ENCODE measurements at places on chromosomes 2 and 18. TPM values are rescaled to one million over a fixed set of nuclear protein-coding genes. Genes with fewer than 3 reads are reported as not detected.

- H3K36me3 ChIP-seq = no peaks in the 10 kb centered on the region
- H3K4me1 ChIP-seq = no peaks in the 10 kb centered on the region
- no peaks in the 10 kb centered on the region for H3K27me3 ChIP-seq
These were observed 20.2 kb upstream of the C1QL2 start for GRCh38 chr2:119178776-119179175.

DNA sequence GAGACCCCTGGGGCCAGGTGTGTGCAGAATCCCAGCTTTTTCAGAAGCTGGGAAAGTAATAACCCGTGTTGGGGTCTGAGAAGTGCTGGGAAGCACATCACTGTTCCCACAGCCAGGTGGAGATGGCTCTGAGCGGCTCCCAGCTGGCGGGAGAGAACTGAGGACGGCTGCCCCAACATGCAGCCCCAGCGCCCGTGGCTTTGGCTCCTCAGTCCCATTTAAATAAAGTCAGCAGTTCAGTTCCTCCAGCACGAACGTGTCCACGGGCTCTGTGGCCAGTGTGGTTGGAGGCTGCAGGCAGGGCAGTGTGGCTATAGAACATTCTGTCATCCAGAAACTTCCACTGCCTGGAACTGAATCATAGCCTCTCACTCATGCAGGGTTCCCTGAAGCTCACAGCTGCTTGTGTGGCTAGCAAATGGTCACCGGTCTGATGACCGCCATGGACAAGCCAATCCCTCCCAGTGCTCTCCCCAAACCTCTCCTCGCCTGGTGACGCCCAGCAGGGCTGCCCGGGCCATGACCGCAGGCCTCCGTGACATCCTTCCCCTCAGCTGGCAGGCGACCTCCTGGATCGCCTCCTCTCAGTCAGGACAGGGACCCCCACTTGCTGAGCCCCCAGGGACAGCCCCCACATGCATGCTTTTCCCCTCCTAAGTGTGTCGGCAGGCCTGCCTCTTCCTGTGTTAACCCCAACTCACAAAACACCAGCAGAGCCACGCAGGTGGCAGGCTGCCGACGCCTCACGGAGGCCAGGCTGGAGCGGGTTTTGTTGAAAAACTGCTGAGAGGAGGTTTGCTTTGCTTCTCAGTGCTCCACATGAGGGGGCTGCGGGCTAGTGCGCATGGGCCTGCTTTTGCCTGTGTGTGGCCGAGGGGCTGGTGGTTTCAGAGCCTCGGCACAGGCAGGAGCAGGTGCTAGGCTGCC, 1.3 kb downstream of the RTP5 start:
- H3K4me1 ChIP-seq = no peaks in the 10 kb centered on the region
- no peak overlapping the region for H3K4me3 ChIP-seq
- H3K36me3 ChIP-seq = no peaks in the 10 kb centered on the region
- no peak for DNase-seq
- no peak overlapping the region for H3K27ac ChIP-seq

- H3K36me3 ChIP-seq = no peaks in the 10 kb centered on the region
- no peaks in the 10 kb centered on the region for H3K4me1 ChIP-seq
- H3K27ac ChIP-seq = no peak overlapping the region
- no peak overlapping the region for H3K4me3 ChIP-seq
These were observed 82.0 kb upstream of the SLC66A3 start for GRCh38 chr2:11073251-11073650.

- no peak overlapping the region for H3K4me3 ChIP-seq
- H3K27me3 ChIP-seq = no peaks in the 10 kb centered on the region
- H3K4me1 ChIP-seq = no peaks in the 10 kb centered on the region
- no peak for DNase-seq
These were observed 44.3 kb upstream of the AGAP1 start for GRCh38 chr2:235449568-235449967.

- no peaks in the 10 kb centered on the region for H3K27me3 ChIP-seq
- H3K27ac ChIP-seq = no peak overlapping the region
- no peak overlapping the region for H3K4me3 ChIP-seq
- H3K4me1 ChIP-seq = peaks cover 23% of the 10 kb centered on the region
- no peak for DNase-seq
- H3K36me3 ChIP-seq = no peaks in the 10 kb centered on the region
These were observed 86.7 kb downstream of the USP40 start for GRCh38 chr2:233479616-233480489.

- DNase-seq = peak; percentile 87
- peak within 1 kb of the TSS; percentile 66 for H3K4me3 ChIP-seq
- no peak within 1 kb of the TSS for H3K27ac ChIP-seq
- peaks cover 50% of the 10 kb centered on the region for H3K4me1 ChIP-seq
These were observed at the start of gene KLHL29 for GRCh38 chr2:23384551-23385343. Gene KLHL29, plus strand, starts transcription at chr2:23385179. Its CDS starts 177,018 bp downstream, at chr2:23562197.

DNA sequence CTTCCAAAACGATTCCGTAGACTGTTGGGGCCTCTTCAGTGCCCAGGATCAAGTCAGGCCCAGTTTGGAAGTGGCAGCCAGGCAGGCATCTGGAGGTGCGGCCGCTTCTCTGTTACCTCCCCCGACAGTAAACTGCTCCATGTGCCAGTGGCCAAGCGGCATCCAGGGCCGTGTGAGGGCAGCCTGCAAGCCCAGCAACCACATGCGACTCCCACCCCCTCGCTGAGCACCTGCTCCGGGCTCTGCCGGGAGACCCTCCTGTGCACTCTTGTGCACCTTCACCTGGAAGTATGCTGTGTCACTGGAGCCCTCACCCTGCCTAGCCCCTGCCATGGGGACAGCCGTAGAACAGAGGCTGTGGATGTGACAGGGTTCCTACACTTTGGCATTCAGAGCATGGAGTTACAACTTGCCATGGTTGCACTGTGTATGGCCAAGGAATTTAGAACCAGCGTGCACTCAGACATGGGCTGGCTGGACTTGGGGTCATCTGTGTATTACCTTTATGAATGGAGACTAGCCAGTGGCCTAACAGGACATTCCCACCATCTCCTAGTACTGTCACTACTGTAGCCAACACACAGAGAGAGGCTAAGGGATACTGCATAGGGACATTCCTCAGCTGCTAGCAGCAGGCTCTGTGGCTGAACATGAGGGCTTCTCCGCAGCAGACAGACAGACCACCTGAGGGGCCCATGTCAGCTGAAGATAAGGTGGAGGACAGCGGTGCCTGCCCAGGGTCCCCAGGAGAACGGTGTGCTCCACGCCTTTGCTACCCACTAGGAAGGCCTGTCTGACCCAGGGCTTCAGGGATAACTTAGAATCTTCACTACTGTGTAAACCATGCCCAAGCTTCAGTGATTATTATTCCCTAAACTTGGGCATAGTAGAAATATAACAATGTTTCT, 25.0 kb upstream of the FAHD2A start:
- no peaks in the 10 kb centered on the region for H3K36me3 ChIP-seq
- H3K27ac ChIP-seq = no peak overlapping the region
- no peak for DNase-seq
- H3K27me3 ChIP-seq = no peaks in the 10 kb centered on the region
- no peaks in the 10 kb centered on the region for H3K4me1 ChIP-seq

ADCYAP1 gene
- total RNA-seq = not detected

SP140L gene
- total RNA-seq = 17.0 TPM

ING5 gene
- 34.4 TPM for total RNA-seq

Measured in Karpas-422 (cell line).